Neural cell (in vitro differentiated cells): ENCODE measurements at places on chromosomes 1 and 21. TPM values are rescaled to one million over a fixed set of nuclear protein-coding genes. Genes with fewer than 3 reads are reported as not detected.

MEX3A gene
- 39.8 and 44.4 TPM in 2 replicates for polyA plus RNA-seq

NFIA gene
- 0.47 TPM in 1 of 2 replicates, not detected in the other for polyA plus RNA-seq

PDE9A gene
- 29.5 and 32.2 TPM in 2 replicates for polyA plus RNA-seq

MFAP2 gene
- polyA plus RNA-seq: 68.4 and 80.8 TPM in 2 replicates

MIXL1 gene
- polyA plus RNA-seq: not detected in 2 replicates

CLEC20A gene
- polyA plus RNA-seq: 0.78 TPM in 1 of 2 replicates, not detected in the other

ZNF670 gene
- polyA plus RNA-seq: 9.3 and 10.6 TPM in 2 replicates

TRIM17 gene
- 0.14 TPM in 1 of 2 replicates, not detected in the other for polyA plus RNA-seq

FCRL1 gene
- not detected in 2 replicates for polyA plus RNA-seq

LCE3D gene
- polyA plus RNA-seq: not detected in 2 replicates

CELA3A gene
- polyA plus RNA-seq: not detected in 2 replicates
